ENCODE measurements at places on chromosomes 2 and 18.

- no peak for DNase-seq
Observed at GRCh38 chr2:74691929-74692328, 37.9 kb downstream of the SEMA4F start.

- DNase-seq = no peak
Observed at GRCh38 chr2:205738117-205738968, 56.0 kb downstream of the NRP2 start.

- DNase-seq = no peak
Observed at GRCh38 chr2:457792-458424, 170.0 kb upstream of the ALKAL2 start.

- DNase-seq = no peak
Observed at GRCh38 chr2:60333264-60333663, 220.2 kb downstream of the BCL11A start.

DNA sequence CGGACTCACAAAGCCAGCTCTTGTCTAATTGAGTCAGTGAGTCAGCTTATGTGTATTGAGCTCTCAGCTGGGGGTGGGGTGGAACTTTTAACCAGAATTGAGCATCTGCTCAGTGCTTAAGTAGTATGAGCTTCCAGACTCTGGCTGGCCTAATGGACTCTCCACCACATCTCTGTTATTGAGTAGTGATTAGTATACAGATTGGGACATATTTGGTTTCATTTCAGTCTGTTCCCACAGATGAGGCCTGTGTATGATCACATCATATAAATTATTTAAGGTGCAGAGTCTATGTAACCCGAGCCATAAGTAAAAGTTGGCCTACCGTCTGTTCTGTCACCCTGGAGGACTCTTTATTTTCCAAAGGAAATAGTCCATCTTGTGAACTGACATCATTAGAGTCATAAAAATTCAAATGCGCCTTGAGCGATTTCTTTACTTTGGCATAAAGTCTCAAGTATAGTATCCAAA lies 152.1 kb downstream of the THSD7B start:
- no peak for DNase-seq

GRCh38 chr2:6564326-6564725 lies 301.4 kb downstream of the CMPK2 start:
- DNase-seq = no peak

DNA sequence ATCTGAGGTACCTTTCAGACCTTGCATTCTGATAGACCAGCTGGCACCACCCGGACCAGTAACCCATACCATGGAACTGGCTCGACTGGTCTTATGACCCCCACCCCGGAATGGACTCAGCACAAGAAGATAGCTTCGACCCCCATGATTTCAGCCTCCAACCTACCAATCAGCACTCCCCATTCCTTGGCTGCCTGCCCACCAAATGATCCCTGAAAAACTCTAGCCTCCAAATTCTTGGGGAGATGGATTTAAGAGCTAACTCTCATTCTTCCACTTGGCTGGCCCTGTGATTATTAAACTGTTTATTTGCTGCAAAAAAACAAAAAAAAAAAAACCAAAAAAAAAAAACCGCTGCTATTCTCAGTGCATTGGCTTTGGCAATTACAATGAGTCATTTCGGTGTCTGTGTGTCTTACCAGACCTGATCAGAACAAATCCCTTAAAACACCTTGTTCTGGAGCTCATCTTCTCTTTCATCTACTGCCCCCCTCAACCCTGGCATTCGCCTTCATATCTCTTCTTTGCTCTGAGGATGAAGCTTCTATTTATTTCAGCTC lies 60.1 kb upstream of the KIF5C start:
- DNase-seq = no peak
